ENCODE measurements at places on chromosomes 12 and 14. TPM values are rescaled to one million over a fixed set of nuclear protein-coding genes. Genes with fewer than 3 reads are reported as not detected.

The KRT74 gene
- total RNA-seq = not detected

The ASCL1 gene
- not detected for total RNA-seq

The CHGA gene
- total RNA-seq = 0.33 TPM

The KRT81 gene
- total RNA-seq = 176 TPM

The RNASE3 gene
- total RNA-seq = not detected
